Stimulated activated CD4-positive, alpha-beta T cell treated with anti-CD3 and anti-CD28 coated beads, TNF-alpha, amount 100 ng/mL, for 24 hours (primary cell): ENCODE measurements at places on chromosomes 16 and 17.

GRCh38 chr17:68100000-68100641, 64.6 kb downstream of the KPNA2 start:
- no peak for DNase-seq

DNA sequence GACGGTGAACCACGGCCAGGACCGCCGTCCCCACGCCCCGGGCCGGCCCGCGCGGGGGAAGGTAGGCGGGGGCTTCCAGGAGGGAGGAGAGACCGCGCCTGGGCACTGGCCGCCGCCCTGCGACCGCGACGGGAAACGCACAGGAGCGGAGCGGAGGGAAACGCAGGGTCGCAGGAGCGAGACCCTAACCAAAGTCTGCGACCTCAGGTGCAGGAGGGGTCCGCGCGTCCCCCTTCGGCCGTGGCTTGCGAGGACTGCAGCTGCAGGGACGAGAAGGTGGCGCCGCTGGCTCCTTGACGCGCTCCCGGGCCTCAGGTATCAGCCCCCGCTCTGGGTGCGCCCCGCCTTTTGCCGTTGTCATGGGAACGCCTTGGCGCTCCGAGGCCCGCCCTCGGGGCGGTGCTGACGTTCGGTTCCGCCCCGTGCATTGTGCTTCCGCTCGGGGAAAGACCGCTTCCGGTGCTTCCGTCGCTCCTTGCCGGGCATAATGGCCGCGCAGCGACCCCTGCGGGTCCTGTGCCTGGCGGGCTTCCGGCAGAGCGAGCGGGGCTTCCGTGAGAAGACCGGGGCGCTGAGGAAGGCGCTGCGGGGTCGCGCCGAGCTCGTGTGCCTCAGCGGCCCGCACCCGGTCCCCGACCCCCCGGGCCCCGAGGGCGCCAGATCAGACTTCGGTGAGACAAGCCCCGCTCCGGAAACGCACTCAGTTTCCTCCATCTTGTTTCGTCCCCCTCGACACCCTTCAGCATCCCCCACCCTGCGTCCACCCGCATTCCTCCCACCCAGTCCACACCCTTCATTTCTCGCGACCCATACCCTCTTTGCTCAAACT, at the start of gene OVCA2:
Gene OVCA2 (plus strand): TSS at position 462 of the 829 bp plus-strand sequence. CDS start 26 bp downstream, at position 488.
- DNase-seq: peak; percentile 96

DNA sequence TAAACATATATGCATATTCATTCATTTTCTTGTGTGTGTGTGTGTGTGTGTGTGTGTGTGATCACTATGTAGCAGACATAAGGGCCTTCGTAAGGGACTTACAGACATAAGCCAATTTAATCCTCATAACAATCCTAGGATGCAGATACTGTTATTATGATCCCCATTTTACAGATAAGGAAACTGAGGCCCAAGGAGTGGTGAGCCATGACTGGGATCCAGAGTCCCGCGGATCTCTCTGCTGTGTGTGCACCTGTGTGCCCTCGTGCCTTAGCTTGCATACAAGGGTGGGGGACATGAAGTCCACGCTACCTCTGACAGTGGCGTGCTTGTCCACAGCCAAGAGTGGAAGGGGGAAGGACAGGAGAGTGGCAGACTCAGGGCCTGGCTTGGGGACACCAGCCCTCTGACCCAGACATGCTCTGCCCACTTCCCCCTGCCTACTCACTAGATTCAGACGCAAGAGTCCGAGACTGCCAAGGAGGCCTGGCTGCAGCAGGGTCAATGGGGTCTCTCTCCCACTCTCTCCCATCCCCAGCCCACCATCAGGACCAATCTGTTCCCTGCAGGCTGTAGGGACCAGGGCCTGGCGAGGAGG, 9.8 kb upstream of the SMTNL2 start:
- DNase-seq: no peak

- DNase-seq: peak; percentile 22
Observed at GRCh38 chr17:50269477-50270434, 4.5 kb upstream of the TMEM92 start.

DNA sequence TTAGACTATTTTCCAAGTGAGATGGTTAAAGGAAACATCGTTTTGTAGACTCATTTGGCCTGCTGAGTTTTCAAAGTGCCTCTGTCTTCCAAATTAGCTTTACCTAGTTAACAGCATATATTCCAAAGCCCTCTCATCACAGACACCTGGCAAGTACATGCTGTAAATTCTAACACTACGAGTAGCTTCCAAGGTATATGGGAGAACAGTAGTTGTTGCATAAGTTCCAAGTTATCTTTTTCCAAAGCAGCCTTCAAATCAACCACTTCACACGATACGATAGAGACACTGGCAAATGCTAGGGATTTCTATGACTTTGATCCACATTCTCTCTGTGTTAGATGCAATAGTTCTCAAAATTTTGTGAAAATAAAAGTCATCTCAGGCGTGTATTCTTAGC, 299.3 kb downstream of the CNTNAP4 start:
- no peak for DNase-seq

- DNase-seq: no peak
Observed at GRCh38 chr16:15899538-15900100, 11.2 kb upstream of the CEP20 start.

GRCh38 chr17:34917381-34917780, 43.9 kb downstream of the CCT6B start:
- DNase-seq: no peak

GRCh38 chr17:71188811-71189492, 931.9 kb upstream of the SOX9 start:
- DNase-seq: no peak

DNA sequence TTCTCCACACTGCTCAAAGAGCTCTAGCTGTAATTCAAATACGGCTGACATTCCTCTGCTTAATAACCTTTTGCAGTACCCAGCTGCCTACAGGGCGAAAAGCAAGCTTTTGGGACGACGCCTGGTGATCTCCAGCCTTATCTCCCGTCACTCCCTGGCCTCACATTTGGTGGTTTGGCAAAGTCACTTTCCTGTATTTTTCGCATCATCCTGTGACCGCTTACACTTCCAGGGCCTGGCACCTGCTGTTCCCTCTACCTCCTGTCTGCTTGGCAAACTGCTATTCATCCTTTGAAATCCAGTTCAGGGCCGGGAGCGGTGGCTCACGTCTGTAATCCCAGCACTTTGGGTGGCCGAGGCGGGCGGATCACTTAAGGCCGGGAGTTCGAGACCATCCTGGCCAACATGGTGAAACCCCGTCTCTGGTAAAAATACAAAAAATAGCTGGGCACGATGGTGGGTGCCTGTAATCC, 2.7 kb upstream of the BHLHA9 start:
- no peak for DNase-seq

GRCh38 chr17:39769974-39770587, 32.3 kb downstream of the GRB7 start:
- DNase-seq: peak; percentile 59

DNA sequence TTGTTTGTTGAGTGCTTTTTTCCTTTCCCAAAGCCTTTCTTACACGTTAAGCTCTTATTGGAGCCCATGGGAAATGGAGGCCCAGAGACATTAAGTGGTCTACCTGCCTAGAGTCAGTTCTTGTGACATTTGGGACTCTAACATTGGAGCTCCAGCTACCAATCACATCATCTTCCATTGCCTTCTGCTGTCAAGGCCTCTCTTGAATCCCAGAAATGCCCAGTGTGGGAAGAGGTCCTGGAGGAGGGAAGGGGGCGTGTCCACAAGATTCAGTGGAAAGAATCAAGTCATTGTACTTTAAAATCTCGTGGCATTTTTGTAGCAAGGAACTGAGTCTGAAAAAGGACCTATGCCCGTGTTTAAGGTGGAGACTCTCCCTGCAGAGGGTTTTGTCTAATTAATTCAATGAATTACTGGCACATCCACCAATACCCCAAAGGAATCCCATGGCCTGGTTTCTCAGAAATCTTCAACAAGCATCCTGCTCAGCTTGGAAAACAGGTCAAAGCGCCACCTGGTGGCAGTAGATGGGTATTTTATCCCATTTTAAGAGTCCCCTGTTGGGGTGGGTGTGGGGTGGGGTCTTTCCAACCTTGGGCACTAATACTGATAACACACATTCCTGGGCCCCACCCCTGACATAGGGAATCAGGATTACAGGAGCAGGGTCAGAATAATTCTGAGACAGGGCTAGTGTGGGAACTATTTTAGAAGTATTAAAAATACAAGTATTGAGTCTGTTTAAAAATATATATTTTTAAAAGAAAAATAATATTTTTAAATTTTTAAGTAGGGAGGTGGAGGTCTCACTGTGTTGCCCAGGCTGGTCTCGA, 24.6 kb downstream of the GPT2 start:
- peak; percentile 35 for DNase-seq

DNA sequence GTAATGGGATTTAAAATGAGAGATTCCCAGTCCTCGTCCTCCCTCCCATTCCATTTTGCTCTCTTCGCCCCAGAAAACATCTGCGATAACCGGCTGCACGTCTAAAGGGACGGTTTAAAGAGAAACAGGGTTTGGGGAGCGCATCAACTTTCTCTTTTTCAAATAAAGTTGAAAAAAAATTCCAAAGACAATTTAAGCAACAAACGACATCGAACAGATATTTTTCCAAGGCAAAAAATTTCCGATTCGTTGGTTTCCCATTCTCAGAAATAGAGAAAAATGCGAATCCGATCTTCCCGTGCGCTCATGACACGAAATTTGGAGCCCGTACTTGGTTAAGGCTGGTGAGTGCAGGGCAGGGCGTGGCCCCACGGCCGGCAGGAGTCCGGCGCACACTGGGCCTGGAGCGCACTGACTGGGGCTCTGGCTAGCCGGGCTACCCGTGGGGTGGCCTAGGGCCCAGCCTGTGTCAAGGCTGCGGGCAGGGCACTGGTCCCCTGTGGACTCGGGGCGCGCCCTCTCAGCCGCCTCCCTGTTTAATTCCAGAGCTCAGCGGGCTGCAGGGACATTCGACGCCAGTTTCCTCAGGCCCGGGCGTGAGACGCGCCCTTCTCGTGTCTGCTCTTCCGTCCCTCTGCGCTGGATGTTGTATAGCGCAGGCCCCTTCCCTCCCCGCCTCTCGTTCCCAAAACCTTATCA, 17.9 kb upstream of the ZFHX3 start:
- DNase-seq: no peak

DNA sequence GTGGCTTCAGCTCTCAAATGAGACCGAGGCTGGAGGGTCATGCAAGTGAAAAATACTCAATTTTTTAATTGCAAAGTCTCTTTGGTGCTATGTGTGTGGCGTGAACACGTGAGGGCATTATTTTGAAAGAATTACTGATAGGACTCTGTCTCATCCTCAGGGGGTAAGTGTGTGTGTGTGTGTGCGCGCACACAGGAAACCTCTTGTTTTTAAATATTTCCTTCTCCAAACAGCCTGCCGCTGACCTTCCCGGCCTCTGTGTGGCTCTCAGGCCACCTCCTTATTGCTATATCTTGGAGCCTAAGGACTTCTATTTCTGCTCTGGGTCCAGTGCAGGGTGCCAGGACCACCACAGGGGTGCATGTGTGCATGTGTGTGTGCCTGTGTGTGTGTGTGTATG, 99.7 kb downstream of the CMIP start:
- no peak for DNase-seq

DNA sequence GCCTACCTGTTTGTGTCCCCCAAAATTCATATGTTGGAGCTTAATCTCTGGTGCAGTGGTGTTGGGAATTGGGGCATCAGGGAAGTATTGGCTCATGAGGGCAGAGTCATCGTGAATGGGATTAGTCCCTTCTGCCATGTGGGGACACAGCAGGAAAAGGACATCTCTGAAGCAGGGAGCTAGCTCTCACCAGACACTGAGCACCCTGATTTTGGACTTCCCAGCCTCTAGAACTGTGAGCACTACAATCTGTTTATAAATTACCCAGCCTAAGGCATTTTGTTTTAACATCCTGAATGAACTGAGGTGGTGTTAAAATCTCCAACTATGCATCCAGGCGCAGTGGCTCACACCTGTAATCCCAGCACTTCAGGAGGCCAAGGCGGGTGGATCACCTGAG, 206.0 kb downstream of the SEC14L1 start:
- DNase-seq: no peak

GRCh38 chr16:90032674-90033331, 13.5 kb upstream of the DBNDD1 start:
- no peak for DNase-seq

DNA sequence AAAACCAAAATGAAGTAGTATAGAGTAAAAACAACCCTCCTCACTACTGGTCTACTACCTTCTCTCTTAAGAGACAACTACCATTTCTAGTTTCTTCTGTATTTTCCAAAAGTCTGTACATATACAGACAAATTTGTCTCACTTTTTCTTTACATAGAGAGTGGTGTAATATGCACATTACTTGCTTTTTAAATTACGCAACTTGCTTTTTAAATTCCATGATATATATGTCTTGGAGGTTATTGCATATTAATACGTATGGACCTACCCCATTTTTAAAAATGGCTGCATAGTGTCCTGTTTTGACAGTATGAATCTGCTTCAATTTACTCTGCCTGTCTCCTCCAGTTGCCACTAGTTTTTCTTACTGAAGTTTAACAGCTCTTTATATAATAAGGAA, 42.5 kb upstream of the AQP8 start:
- DNase-seq: no peak

DNA sequence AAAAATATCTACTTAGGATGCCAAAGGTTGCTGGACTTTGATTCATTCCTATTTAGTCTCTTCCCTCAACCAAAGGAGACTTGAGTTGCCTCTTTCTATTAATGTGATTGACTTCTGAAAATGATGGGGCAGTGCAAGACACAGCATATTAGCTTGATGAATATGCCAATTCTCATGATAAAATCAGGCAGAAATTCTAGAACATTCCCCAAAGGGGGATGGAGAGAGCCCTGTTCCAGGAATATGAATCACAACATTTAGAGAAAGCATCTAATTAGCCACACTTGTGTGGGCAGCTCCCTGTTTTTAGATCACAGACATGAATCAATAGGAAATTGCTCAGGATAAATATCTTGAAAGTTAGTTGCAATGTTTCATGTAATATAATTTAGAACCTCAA, 584.0 kb upstream of the CDH8 start:
- no peak for DNase-seq

DNA sequence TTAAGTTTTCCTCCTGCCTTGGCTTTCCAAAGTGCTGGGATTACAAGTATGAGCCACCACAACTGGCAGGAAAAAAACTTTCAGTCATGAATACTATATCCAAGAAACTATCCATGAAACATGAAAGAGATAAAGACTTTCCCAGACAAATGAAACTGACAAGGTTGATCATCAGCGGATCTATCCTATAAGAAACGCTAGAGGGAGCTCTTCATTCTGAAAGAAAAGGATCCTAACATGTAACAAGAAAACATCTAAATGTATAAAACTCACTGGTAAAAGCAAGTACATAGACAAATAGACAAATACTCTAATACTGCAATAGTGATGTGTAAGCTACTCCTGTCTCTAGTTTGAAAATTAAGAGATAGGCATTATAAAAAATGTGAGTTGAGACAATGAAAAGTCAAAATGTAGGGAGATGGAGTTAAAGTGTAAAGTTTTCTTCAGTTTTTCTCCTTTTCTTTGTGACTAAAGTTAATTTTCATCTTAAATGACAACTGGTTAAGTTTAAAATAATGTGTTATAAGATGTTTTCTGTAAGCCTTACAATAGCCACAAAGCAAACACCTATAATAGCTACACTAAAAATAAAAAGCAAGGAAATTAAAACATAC, 79.6 kb upstream of the TEKT1 start:
- DNase-seq: no peak

GRCh38 chr16:49640581-49640980, 215.3 kb downstream of the ZNF423 start:
- DNase-seq: no peak

GRCh38 chr16:361341-361871, 8.9 kb upstream of the AXIN1 start:
- DNase-seq: no peak
